ENCODE measurements at places on chromosomes 12 and 14. TPM values are rescaled to one million over a fixed set of nuclear protein-coding genes. Genes with fewer than 3 reads are reported as not detected.

Gene CLEC1B
- not detected for total RNA-seq

Gene KCNC2
- not detected for total RNA-seq

DNA sequence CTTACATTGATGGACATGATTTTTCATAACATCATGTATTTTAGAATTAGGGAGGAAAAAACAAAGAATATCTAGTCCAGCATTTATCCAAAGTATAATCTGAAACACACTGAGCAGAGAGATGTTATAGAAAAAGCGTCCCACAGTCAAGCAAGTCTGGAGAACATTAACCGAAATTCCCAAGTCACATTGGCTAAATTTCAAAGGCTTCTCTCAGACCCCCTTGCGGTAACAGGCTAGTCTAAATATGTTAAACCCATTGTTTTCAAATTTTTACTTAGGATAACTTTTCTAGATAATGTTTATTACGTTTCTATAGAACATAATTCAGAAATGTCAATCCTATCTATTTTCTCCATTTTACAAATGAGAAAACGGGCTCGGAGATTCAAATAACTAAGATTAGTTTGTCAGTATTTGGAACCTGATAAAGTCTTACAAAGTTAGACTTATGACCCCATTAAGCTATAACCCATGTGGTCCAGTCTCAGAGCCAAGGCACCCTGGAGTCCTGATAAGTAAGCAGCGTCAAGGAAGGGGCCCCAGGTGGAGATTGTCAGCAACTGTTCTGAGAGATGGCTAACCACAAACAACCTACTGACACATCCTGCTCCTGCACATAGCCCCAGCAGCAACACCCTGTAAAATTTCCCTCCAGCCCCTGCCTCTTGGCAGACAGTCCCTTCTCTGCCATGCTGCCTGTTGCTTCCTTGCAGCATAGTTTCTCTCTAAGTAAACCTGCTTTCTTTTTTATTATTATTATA lies 220.6 kb upstream of the TMEM260 start:
- no peak for DNase-seq

DNA sequence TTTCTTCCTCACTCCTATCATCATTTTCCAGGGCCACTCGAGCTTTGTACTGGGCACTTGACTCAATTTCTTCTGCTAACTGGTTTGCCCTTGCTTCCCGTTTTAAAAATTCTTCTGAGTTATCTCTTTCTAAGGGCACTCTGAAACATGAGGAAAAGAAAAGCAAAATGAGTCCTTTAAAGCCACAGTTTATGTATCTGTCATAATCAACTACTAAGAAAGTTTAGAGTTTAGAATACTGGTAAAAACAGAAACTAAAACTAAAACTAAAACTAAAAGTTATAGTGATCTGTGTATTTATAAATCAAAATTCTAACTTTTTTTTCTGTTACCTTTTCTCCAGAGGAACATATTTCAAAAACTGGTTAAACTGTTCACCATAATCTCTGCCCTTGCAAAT lies 79.2 kb downstream of the ATXN2 start:
- DNase-seq: no peak

DNA sequence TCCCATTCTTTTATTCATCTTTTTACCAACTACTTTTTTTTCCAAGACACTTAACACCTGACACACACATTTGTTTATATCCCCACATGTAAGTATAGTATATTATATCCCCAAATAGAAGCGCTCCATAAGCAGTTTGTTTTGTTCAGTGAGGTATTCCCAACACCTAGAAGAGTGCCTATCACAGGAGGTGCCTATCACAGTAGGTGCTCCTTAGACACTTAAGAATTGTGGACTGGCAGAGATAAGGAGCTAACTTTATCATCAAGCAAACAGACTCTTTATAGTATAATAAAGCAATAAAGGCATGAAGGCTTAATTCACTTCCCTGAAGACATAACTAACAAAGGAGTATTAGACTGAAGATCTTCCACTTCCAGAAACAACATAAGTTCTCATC lies 29.1 kb downstream of the OSBPL8 start:
- DNase-seq: no peak

Measured in fibroblast of the aortic adventitia (primary cell).